GM12878 (cell line): ENCODE measurements at places on chromosomes 4 and X.

- DNase-seq = no peak
- H3K27ac ChIP-seq = no peak overlapping the region
- no peaks in the 10 kb centered on the region for H3K27me3 ChIP-seq
- H3K4me1 ChIP-seq = no peaks in the 10 kb centered on the region
Observed at GRCh38 chrX:22748093-22748999, 251.4 kb upstream of the DDX53 start.

GRCh38 chr4:48193096-48193836, 59.2 kb upstream of the TXK start:
- no peaks in the 10 kb centered on the region for H3K27me3 ChIP-seq
- no peak for DNase-seq
- H3K4me1 ChIP-seq = peaks cover 53% of the 10 kb centered on the region
- H3K4me3 ChIP-seq = peak overlapping the region; percentile 81

GRCh38 chrX:123822965-123823364, 36.9 kb upstream of the XIAP start:
- no peak overlapping the region for H3K27ac ChIP-seq
- no peaks in the 10 kb centered on the region for H3K4me1 ChIP-seq
- no peak overlapping the region for H3K4me3 ChIP-seq
- DNase-seq = no peak
- H3K36me3 ChIP-seq = no peaks in the 10 kb centered on the region
- no peaks in the 10 kb centered on the region for H3K27me3 ChIP-seq

GRCh38 chr4:10108818-10109783, 7.5 kb downstream of the WDR1 start:
- H3K4me3 ChIP-seq = peak overlapping the region; percentile 9; the same call in 1 of the 2 replicates
- H3K27ac ChIP-seq = no peak overlapping the region
- H3K36me3 ChIP-seq = peaks cover 44% of the 10 kb centered on the region
- H3K4me1 ChIP-seq = peaks cover 9% of the 10 kb centered on the region
- DNase-seq = no peak
- H3K27me3 ChIP-seq = no peaks in the 10 kb centered on the region

DNA sequence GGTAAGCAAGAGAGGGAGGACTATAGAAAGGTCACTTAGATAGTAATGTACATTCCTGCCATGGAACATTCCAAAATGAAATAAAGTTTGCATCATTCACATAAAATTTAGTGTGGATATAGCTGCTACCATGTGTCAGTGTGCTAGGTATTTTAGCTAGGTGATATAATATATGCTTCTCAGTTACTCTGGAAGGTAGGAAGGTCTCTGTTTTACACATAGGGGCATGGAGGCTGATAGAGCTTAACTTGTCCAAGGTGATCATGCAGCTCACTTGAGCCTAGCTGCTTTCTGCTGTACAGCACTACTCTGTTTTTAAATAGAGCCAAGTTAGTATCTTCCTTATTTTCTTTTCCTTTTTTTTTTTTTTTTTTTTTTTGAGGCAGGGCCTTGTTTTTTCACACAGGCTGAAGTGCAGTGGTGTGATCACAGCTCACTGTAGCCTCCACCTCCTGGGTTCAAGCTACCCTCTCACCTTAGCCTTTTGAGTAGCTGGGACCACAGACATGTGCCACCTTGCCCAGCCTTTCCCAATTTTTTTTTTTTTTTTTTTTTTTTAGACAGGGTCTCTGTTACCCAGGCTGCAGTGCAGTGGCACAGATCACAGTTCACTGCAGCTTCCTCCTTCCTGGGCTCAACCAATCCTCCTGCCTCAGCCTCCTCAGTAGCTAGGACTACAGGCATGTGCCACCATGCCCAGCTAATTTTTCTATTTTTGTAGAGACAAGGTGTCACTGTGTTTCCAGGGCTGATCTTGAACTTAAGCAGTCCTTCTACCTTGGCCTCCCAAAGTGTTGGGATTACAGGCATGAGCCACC, 10.4 kb downstream of the AFF1 start:
- no peaks in the 10 kb centered on the region for H3K27me3 ChIP-seq
- peaks cover 9% of the 10 kb centered on the region; the same call in 1 of the 2 replicates for H3K36me3 ChIP-seq
- no peak overlapping the region for H3K4me3 ChIP-seq
- H3K27ac ChIP-seq = no peak overlapping the region; the same call in 1 of the 2 replicates
- H3K4me1 ChIP-seq = peaks cover 54% of the 10 kb centered on the region

DNA sequence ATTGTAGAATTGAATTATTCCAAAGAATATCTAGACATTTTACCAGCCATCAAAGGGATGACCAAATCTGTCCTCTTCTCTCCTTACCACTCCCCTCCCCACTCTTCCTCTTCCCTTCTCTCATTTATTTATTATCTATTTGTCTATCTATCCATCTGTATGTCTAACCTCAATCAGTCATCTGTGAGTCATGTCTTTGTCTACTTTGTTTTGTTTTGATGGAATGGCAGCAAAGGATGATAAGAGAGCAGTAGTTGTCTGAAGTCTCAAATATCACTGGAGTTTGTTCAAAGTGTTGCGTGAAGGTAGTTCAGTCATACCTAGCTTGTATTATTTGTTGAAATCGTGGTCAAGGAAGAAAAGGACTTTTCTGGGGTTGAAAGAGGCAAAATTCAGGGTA, 34.7 kb upstream of the PGRMC2 start:
- no peaks in the 10 kb centered on the region for H3K4me1 ChIP-seq
- H3K27me3 ChIP-seq = no peaks in the 10 kb centered on the region
- H3K36me3 ChIP-seq = no peaks in the 10 kb centered on the region
- H3K4me3 ChIP-seq = no peak overlapping the region
- no peak for DNase-seq

- H3K4me1 ChIP-seq = no peaks in the 10 kb centered on the region
- H3K27me3 ChIP-seq = no peaks in the 10 kb centered on the region
- no peak for DNase-seq
- H3K27ac ChIP-seq = no peak overlapping the region
- H3K4me3 ChIP-seq = no peak overlapping the region
Observed at GRCh38 chr4:89301003-89301402, 6.6 kb downstream of the GPRIN3 start.

DNA sequence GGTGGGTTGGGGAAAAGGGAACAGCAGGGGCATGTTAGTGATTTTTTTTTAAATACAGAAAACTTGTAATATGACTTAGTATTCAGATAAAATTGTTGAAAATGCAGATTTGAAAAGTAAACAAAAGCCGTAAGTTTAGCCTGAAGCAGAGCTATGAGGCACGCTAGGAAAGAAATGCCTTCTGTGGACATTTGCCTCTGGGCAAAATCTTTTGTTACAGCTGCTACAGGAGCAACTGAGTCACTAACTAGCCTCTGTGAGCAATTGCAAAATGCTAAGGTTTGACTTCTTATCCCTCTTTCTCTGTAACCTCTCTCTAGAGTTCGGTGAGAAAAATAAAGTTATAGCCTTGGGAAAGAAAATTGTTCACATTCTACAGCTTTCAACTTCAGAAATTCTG, 350.0 kb downstream of the SLC7A11 start:
- H3K27me3 ChIP-seq = no peaks in the 10 kb centered on the region
- DNase-seq = no peak
- no peaks in the 10 kb centered on the region for H3K4me1 ChIP-seq
- H3K4me3 ChIP-seq = no peak overlapping the region

DNA sequence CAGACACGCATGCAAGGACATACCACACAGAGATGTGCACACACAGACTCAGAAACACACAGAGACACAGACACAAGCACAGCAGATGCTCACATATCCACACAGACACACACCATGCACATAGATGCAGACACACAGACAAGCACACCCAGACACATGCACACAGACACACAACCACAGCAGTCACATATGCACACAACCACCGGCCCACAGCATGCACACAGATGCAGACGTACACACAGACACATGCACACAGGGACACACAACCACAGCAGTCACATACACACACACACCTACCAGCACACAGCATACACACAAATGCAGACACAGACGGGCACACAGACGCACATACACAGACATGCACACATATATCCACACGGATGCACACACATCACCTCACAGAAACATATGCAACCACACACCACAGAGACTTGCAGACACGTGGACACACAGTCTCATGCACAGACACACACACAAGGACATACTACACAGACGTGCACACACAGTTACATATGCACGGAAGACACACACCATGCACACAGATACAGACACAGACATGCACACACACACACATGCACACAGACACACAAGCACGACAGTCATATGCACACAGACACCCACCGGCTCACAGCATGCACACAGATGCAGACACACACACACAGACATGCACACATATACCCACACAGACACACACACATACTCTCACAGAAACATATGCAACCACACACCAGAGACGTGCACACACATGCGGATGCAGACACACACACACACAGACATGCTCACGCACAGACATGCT, 25.2 kb upstream of the SLC25A6 start:
- no peaks in the 10 kb centered on the region for H3K4me1 ChIP-seq
- H3K36me3 ChIP-seq = peaks cover 26% of the 10 kb centered on the region
- no peak overlapping the region for H3K27ac ChIP-seq
- H3K4me3 ChIP-seq = no peak overlapping the region
